ENCODE measurements at places on chromosomes 16 and 17.
A peak's percentile ranks its signal among the peaks of the same experiment; 100 is the strongest.

GRCh38 chr17:18139949-18140348 is 31.4 kb downstream of the MYO15A start:
- peak; percentile 14 for DNase-seq

DNA sequence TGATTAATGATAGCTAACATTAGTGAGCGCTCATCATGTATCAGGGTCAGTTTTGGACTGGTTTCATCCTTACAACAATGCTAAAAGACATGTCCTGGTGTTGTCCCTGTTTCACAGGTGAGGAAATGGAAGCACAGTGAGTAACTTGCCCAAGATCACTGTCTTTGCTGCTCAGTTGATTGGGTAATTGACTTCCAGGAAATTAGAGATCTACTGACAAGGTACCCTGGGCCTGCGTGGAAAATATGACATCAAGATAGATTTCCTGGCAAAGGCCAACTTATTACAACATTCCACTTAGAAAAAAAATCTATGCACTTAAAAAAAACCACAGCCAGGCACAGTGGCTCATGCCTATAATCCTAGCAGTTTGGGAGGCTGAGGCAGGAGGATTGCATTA is 96.3 kb downstream of the CYLD start:
- no peak for DNase-seq

- DNase-seq, result no peak
Observed at GRCh38 chr17:35617505-35617904, 30.4 kb downstream of the AP2B1 start.

- no peak for DNase-seq
Observed at GRCh38 chr16:68756239-68756915, 19.3 kb downstream of the CDH1 start.

DNA sequence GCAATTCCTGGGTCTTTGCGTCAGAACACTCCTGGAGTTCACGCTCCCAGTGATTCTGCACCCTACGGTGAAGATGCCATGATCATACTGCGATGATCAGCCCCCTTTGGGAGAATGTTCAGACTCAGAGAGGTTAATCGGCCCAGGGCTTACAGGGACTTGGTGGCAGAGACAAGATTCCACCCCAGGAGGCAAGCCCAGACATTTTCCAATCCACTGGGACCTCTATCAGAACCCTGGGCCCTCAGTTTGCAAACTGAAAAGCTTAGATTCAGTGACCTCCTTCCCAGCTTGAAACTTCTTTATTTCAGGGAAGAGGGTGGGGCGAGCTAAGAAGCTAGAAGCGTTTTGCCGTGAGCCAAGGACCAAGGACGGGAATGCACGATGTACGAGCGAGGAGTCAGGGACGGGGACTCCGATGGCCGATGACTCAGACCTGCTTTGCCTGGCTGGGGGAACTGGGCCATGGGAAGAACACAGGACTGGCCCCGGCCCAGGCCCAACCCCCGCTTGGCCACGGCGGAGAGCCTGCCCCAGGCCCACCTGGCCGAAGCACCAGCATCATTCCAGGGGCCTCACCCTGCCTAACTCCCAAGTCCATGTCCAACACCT is 34.7 kb downstream of the SOCS3 start:
- DNase-seq, result peak; percentile 80

GRCh38 chr17:19018600-19018950 is 14.0 kb upstream of the FAM83G start:
- DNase-seq, result no peak

- DNase-seq, result peak; percentile 77
Observed at GRCh38 chr17:8120520-8121406, 2.4 kb upstream of the ALOXE3 start.

DNA sequence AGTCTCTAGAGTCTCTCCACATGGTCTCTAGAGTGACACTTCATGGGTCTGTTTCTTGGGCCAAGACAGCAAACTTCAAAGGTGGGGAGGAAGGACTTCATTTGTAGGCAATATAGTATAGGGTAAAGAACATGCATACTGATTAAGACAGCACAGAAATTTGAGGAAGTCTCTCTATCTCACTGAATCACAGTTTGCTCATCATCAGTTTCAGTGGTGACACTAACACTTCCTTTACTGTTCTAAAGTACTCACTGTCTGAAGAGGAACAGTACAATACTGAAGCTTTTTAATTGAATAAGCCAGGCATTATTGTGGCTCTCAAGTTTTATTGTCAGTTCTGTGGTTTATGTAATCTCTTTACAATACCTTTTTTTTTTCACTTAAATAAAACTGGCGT is 656.4 kb upstream of the CDH8 start:
- no peak for DNase-seq

- no peak for DNase-seq
Observed at GRCh38 chr16:76818606-76819181, 372.3 kb upstream of the MON1B start.

- no peak for DNase-seq
Observed at GRCh38 chr16:1429012-1429411, 1.9 kb upstream of the PERCC1 start.

- no peak for DNase-seq
Observed at GRCh38 chr16:11249233-11250061, 6.6 kb downstream of the SOCS1 start.

DNA sequence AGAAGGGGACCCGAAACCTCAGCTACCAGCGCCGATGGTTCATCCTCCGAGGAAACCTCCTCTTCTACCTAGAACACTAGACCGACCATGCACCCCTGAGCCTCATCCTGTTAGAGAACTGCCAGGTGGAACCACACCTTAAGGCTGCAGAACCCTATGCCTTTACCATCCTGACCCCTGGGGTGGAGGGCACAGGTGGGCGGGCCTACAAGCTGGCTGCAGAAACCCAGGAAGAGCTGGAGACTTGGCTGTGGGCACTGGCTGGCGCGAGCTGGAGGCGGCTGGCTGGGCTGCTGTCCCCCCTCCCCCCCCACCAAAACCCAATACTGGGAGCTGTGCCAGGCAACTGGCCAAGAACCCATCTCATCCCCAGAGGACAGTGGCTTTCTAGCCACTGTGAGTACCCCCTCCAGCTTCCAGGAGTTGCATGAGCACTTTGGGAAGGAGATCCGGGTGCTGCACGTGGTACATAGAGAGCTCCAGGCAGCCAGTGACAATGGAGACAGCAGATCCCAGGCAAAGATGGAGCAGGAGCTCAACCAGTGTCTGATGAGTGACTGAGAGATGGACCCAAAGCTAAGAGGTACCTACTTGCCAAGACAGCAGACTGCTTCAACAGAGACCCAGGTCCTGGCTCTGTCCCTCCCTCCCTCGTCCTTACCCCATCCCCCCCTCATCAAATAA is 1.4 kb upstream of the CD2BP2 start:
- no peak for DNase-seq

- peak; percentile 41 for DNase-seq
Observed at GRCh38 chr17:50396261-50397110, 837 bp downstream of the LRRC59 start.

GRCh38 chr17:19338031-19338990 is 24.2 kb downstream of the B9D1 start:
- peak; percentile 82 for DNase-seq

- no peak for DNase-seq
Observed at GRCh38 chr17:7880076-7880868, 8.3 kb upstream of the CHD3 start.

GRCh38 chr16:1197237-1197866 is 27.7 kb downstream of the TPSG1 start:
- no peak for DNase-seq

GRCh38 chr17:75086496-75087181 is 1.1 kb upstream of the SLC16A5 start:
- DNase-seq, result no peak

DNA sequence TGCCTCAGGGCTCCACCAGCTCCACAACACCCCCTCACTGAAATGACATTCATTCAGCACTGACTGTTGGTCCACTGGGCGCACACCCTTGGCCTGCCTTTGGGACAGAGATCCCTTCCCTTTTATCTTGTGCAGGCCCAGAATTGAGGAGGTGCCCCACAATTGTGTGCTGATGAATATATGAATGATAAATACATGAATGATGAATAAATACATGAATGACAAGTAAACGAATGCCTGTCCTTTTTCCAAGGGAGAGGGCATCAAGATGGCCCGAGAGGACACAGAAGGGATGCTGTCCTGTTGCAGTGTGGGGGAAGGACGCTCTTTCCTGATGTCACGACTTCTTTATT is 5.7 kb downstream of the CCR7 start:
- no peak for DNase-seq

DNA sequence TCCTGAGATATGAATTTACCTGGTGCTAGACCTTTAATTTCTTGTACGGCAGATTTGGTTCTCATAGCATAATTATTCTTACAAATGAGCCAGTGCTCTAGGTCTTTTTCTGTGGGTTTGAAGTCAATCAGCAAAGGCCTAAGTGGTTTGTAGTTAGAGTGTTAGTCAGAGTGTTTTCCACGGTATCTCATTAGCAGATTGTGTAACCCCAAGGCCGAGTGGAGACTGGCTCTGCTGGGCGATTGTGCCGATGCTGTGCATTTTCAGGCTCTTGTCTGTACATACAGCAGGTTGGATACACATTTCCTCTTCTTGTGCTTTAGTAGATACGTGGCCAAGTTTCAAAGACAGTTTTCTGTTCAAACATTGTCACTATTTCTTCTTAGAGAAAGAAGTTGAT is 78.6 kb upstream of the CA10 start:
- DNase-seq, result no peak

- DNase-seq, result no peak
Observed at GRCh38 chr17:41792845-41793783, 6.6 kb upstream of the JUP start.
